NCI-H510A (cell line): ENCODE measurements at places on chromosomes 12 and 14.

- no peak for DNase-seq
These were observed 9.2 kb upstream of the CCDC196 start for GRCh38 chr14:66476964-66477363.

DNA sequence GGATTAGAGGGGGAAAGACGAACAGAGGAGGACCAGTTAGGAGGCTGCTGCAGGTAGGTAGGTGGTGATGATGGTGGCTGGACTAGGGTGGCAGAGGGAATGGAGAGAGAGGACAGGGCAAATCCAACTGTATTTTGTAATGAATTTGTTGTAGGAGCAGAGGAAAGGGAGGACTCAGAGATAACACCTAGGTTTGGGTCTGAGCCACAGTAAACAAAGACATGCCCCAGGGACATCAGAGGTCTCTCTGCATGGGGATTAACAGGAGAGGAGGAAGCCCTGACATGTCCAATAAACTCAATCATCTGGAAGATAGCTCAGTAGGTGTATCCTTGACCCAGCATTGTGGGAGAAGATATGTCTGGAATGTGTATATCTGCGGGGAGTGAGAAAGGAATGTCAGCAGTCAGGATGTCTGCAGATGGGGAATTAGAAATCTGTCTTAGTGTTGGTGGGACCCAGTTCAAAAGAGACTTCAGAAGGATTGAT, 4.7 kb upstream of the SLC48A1 start:
- no peak for DNase-seq

DNA sequence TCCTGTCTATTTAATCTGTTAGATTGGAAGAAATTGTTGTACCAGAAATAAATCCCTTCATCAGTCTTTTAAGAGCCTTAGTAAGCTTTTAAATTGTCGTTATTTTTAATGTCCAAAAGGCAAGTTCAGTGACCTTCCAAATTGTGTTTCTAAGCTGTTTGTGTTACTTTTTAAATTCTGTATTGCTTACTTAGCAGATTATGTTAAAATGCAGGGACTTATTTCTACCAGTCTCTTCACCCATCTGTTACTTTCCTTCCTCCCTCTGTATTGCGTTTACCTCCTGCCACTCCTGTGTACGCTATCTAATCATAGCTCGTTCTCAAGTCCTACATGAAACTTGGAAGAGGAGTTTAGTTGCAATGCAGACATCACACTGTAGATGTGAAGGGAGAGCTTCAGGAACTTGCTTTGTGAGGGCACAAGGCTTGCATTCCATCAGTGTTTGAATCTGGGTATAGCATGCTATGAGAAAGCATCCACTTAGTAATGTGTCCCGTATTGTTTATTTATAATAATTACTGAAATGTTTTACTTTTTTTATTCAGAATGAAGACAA, 406.5 kb upstream of the RGS6 start:
- no peak for DNase-seq

- no peak for DNase-seq
These were observed 78.3 kb upstream of the PSMA6 start for GRCh38 chr14:35213869-35214387.

- no peak for DNase-seq
These were observed 450.6 kb downstream of the DPF3 start for GRCh38 chr14:72443256-72443655.

DNA sequence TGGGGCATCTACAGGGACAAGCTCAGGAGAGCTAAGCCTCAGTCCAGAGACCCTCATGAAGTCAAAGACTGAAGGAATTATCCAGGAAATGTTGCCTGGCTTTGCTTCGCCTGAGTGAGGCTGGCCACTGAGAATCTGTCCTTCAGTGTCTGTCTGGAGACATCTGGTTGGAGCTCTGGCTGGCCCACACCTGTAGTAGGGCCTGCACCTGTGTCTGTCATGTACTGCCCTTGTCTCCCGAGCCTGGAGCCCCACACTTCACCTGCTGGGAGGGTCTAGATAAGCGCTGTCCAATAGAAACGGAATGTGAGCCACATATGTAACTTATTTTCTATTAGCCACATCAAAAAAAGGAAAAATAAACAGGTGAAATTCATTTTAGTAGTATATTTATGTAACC, 9.9 kb upstream of the HDAC7 start:
- no peak for DNase-seq

- no peak for DNase-seq
These were observed 3.3 kb upstream of the HOXC8 start for GRCh38 chr12:54005531-54005852.

DNA sequence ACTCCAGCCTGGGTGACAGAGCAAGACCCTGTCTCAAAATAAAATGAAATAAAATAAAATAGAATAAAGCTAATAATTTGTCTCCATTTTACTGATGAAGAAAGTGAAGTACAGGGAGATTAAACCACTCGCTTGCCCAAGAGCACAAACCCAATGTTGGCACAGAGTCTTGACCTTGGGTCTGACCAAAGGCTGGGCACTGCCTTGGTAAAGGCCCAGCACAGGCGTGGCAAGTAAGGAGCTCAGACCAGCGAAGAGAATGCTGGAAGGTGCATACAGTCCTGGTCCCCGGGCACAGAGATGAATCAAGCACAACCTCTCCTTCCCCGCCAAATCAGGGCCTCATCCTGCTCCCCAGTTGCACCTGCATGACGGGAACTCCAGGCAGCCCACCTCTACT, 26.9 kb downstream of the SCARB1 start:
- no peak for DNase-seq

GRCh38 chr14:51202914-51203665, 37.0 kb upstream of the TMX1 start:
- DNase-seq, result no peak

- no peak for DNase-seq
These were observed 125.0 kb upstream of the ATP2B1 start for GRCh38 chr12:89833337-89834252.

DNA sequence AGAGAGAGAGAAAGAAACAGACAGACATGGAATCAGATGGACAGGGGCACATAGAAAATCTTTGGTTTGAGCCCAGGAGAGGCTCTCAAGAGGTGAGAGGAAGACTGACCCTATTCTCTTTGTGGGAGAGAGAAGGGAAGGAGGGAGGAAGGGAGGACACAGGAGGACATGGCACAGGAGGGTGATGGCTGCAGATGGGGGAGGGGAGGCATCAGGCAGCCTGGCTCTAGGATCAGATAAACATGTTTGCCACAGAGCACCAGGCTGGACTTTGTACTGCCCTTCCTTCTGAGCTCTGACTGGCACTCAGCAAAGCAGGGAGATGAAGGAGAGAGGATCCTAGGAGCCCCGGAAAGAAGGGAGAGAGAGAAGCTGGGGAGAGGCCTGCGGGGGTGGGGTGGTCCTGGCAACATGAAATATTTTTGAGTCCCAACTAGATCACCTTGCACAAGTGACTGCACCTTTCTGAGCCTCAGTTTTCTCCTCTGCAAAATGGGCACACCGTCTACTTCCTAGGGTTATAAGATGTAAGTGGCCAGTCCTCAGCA, 6.1 kb downstream of the HNF1A start:
- no peak for DNase-seq

GRCh38 chr12:79818856-79819255, 116.0 kb downstream of the PPP1R12A start:
- no peak for DNase-seq

DNA sequence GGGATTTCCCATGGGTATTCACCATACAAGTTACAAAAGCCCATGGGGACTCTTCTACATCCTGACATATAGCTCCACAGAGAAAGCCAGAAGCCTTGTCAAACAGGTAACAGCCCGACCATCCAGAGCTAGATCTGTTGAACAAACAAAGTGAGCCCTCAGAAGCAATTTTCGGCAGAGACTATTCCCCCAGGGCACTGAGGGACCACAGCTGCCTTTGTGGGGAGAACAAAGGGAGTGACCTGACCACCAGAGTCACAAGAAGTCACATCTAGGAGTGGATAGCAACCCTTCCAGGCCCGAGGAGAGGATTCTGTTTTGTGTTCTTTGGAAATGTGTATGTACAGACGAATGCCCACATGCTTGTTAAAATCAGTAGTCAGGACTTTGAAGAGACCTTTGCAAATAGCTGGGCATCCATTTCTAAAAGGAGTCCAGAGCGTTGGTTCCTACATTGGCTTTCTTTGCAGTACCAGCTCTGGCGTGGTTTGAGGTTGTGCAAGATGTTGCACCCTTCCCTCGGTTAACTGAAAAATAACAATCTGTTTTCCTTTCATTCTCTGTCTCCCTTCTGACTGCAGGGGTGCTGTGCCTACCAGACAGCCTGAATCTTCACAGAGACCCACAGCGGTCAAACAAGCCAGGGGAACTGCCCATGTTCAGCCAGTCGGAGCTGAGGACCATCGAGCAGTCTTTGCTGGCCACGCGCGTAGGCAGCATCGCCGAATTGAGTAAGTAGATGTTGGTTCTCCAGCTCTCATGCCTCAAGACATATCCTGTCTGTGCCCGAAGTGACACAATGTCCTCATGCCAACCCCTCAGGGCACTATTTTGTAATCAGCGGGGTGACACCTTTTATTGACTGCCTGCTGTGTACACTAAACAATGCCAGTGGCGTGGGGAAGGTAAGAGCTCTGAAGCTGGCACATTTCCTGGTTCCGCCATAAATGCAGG, 165.4 kb upstream of the PWP1 start:
- DNase-seq, result no peak

- DNase-seq, result no peak
These were observed 406.0 kb downstream of the PRKD1 start for GRCh38 chr14:29521526-29522137.

DNA sequence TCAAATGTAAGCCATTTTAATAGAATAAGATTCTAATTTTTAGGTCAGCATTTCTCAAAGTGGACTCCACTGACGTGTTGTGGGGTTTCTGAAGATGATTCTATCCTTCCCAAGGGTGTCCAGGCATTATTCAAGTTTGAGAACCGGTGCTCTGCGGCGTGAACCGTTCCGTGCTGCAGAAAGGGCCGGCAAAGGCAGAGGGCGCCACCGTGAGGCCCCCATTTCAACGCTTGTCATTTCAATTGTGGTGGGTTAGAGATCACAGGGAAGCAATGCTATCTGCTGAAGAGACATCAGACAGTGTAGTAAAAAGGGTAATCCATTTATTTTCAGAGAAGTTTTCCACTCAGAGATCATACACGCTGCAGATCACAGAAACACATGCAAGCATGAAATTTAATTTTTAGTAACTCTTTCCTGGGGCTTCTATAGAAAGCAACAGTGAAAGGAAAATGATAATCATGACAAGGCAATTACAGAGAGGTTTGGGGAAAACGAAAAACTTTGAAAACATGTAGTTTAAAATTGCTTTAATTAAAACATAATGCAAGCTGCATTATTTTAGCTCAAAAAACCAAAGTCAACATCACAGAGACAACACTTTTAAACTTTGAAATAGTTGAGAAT, 201.7 kb downstream of the EXOC5 start:
- DNase-seq, result peak; percentile 35

GRCh38 chr12:52082988-52083637, 3.6 kb downstream of the SMIM41 start:
- DNase-seq, result no peak

- DNase-seq, result no peak
These were observed 76.0 kb downstream of the SYNE3 start for GRCh38 chr14:95440496-95440895.

DNA sequence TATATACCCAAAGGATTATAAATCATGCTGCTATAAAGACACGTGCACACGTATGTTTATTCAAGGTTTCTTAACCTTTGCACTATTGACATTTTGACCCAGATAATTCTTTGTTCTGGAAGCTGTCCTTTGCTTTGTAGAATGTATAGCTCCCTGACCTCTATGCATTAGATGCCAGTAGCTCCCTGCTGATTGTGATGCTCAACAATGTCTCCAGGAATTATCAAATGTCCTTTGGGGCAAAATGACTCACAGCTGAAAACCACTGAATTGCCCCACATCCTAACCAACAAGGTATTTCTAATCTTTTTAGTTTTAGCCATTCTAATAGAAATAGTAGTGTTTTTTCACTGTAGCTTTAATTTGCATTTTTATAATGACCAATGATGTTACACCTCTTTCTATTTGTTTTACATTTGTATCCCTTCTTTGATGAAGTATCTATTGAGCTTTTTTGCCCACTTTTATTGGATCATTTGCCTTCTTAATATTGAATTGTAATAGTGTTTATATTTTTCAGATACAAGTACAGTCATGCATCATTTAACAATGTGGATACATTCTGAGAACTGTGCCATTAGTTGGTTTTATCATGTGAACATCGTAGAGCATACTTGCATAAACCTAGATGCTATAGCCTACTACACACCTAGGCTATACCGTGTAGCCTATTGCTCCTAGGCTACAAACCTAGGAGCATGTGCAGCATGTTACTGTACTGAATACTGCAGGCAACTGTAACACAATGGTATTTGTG, 10.4 kb upstream of the NOPCHAP1 start:
- DNase-seq, result no peak

GRCh38 chr12:58051378-58051777, 110.0 kb downstream of the ATP23 start:
- no peak for DNase-seq

DNA sequence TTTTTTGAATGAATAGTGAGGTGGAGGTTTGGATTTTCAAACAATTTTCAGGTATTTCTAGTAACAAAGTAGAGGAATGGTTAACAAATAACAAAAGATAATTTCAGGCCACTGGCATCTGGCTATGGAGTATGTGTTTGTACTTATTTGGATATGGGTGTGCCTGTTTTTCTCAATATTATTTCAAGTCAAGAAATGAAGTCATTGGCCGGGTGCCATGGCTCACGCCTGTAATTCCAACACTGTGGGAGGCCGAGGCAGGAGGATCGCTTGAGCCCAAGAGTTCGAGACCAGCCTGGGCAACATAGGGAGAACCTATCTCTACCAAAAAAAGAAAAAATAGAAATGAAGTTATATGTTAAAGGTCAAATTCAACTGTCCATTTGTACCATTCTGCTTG, 13.9 kb downstream of the SLC35E3 start:
- DNase-seq, result no peak

- DNase-seq, result no peak
These were observed 279.7 kb upstream of the AMIGO2 start for GRCh38 chr12:47359310-47360092.

- no peak for DNase-seq
These were observed 54.9 kb upstream of the CISTR start for GRCh38 chr12:53806721-53807120.

GRCh38 chr12:84247931-84248330, 664.7 kb downstream of the SLC6A15 start:
- DNase-seq, result no peak

DNA sequence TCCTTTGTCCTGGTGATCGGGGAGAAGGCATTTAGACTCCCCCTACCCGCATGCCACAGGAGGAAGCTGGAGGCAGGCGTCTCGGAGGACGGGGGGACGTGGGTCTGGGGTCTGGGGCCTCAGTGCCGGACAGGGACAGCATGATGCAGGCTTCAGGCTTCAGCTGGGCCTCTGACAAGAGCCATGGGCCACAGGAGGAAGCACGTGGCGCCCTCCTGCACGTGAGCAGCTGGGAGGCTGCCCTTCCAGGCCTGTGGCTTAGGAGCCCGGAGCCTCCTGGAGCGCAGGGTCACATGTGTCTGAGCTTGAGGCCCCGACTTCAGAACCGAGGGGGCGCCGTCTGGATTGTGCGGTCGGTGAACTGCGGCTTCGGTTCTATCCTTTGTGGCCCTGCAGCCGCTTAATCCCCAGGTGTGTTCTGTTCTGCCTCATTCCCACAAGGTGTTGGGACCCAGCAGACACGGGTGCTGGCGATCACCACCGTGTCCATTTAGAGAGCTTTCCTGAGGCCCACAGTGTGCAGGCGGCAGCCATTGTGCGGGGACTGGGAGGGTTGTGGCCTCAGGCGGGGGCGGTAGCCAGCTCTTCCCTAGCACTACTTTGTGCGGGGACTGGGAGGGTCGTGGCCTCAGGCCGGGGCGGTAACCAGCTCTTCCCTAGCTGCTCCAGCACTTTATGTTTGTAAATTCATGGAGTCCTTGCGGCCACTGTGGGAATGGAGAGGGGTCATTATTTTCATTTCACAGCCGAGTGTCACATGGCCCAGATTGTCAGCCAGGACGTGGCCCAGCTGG, 150.2 kb downstream of the ADGRD1 start:
- DNase-seq, result no peak
